ENCODE measurements at places on chromosomes 5 and 9.
A peak's percentile ranks its signal among the peaks of the same experiment; 100 is the strongest.

GRCh38 chr5:73827106-73827450 is 201.1 kb downstream of the ARHGEF28 start:
- DNase-seq = no peak

GRCh38 chr5:5533927-5534326 is 111.5 kb downstream of the ICE1 start:
- DNase-seq = no peak

- DNase-seq = peak; percentile 48
Measured at GRCh38 chr9:137077758-137078693, 709 bp downstream of the UAP1L1 start.

- no peak for DNase-seq
Measured at GRCh38 chr5:93348231-93348630, 232.8 kb downstream of the NR2F1-AS1 start.

DNA sequence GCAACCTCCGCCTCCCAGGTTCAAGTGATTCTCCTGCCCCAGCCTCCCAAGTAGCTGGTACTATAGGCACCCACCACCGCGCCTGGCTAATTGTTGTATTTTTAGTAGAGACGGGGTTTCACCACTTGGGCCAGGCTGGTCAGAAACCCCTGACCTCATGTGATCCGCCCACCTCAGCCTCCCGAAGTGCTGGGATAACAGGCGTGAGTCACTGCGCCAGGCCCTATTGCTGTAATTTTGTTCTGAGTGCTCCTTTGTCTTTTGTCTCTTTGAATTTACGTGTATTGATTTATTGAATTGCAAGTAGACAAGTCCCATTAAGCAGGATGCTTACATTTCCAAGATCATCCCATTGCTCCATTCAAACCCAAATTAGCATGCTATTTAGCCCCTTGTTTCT is 186.7 kb downstream of the MSX2 start:
- DNase-seq = no peak

DNA sequence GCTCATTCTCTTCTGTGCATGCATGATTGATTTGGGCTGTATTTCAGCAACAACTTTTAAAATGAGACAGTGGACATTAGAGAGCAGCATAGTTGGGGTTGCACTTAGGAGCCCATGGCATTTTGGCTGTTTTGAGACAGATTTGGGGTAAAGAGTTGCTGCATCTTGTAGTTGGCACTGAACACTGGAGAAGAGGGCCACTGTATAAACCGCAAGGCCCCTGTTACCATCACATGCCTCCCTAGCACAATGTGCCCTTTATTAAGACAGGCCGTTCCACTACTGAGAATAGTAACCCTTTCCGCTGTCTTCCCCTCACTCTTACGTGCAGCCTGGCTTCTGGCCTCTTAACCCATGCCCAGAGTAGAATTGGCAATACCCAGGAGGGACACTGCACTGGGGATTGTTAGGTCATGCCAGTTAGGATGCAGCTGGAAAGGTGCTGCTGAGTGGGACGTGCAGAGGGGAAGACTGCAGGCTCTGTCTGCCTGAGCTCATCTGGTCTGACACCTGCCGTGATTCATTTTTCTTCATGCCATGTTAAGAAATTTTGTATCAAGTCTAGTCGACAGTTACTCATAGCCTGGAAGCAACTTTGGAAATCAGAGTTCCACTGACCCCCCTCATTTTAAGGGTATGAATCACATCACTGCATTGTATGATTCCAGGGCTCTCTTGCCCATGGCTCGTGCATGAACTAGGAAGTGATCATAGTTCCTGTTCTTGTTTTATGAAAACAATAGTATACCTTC is 146.9 kb upstream of the DMRT1 start:
- no peak for DNase-seq

GRCh38 chr9:85421641-85422040 is 320.1 kb downstream of the AGTPBP1 start:
- DNase-seq = no peak

GRCh38 chr5:7540736-7541485 is 145.0 kb downstream of the ADCY2 start:
- no peak for DNase-seq

DNA sequence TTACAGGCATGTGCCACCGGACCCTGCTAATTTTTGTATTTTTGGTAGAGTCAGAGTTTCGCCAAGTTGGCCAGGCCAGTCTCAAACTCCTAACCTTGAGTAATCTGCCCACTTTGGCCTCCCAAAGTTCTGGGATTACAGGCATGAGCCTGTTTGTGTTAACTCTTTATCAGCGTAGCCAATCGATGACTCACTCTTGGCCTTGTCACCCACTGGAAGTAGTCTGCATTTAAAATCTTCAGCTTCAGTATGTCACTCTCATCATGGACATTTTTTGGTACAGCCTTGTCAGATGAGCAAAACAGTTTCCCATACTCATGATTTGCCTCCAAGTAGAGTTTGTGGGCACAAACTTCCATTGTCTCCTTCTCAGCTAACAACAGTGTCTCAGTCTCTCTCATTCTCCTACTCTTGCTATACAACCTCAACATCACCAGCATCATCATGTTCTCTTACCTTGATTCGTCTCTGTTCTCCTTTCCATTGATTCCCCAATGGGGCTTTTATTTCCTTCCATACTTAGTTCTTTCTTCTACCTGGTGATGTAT is 22.5 kb downstream of the MUSK start:
- no peak for DNase-seq

GRCh38 chr5:95878417-95879323 is 56.1 kb upstream of the GLRX start:
- no peak for DNase-seq

- no peak for DNase-seq
Measured at GRCh38 chr5:141050622-141051520, at the start of gene PCDHB1. Gene PCDHB1, plus strand, starts transcription at chr5:141051374. Its CDS starts 97 bp downstream, at chr5:141051471.

- DNase-seq = peak; percentile 83
Measured at GRCh38 chr5:170312666-170313065, 15.1 kb upstream of the LCP2 start.

GRCh38 chr9:100020121-100020795 is 78.5 kb downstream of the ERP44 start:
- DNase-seq = no peak

DNA sequence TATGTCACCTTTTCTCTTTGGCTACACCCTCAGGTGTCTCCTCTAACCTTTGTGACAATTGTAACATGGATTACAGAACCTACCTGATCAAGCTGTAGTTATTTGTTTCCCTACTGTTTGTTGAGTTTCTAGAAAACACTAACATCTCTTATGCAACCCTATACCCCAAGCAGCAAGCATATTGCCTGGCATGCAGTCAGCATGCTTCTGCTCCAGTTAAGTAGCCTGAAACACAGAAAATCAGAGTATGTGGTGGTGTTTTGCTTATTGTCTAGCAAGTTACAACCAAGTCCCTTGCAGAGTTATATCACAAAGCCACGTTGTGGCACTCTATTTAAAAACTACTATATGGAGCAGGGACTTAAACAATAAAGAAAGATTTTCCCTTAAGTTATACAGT is 131.1 kb downstream of the CDH12 start:
- no peak for DNase-seq

DNA sequence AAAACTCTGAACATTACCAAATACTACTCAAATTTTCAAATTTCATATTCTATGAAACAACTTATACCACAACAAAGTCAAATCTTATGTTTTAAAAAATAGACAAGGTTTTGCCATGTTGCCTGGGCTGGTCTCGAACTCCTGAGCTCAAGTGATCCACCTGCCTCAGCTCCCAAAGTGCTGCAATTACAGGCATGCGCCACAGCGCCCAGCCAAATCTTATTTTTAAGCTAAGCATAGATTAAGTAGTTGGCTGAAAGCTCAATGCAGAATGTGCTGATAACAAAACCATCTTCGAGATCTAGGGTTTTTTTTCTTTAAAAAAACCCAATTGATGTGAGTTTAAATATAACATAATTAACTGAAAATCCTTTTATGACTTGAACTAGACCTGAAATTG is 6.4 kb downstream of the LMBRD2 start:
- DNase-seq = no peak

DNA sequence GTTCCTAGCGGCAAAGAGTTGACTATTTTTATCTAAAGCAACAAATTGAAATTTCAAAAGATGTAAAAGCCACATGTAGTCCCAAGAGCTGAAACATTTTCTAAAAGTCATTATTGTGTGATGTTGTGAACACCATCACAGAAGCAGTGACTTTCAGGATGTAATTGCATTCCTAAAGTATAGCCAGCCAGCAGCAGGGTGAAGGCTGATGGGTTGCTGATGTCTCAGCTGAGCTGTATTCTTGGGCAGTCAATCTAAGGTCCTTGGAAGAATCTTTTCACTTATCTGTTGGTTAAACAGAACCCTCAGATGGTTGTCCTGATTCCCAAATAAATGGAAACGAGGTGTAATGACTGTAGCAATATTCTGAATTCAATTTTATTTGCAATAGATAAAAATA is 237.4 kb upstream of the WWC1 start:
- DNase-seq = no peak

GRCh38 chr9:98218562-98219363 is 26.3 kb upstream of the CORO2A start:
- DNase-seq = no peak

DNA sequence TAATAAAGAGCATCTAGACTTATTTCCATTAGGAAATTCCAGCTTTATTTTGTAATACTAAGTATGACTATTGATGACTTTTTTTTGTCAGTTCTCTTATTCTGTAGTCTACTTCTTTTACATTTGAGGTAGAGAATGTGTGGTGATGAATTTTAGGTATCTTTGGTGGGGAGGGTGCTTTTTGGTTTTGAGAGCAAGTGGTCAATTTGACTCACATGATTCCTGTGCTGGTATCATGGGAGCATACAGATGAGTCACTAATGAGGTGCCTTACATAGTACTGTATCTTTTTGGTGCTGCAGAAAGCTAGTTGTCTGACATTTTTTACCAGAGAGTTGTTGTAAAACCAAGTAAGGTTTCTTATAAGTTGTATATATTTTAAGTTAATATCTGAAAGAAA is 35.3 kb downstream of the ERBIN start:
- no peak for DNase-seq

DNA sequence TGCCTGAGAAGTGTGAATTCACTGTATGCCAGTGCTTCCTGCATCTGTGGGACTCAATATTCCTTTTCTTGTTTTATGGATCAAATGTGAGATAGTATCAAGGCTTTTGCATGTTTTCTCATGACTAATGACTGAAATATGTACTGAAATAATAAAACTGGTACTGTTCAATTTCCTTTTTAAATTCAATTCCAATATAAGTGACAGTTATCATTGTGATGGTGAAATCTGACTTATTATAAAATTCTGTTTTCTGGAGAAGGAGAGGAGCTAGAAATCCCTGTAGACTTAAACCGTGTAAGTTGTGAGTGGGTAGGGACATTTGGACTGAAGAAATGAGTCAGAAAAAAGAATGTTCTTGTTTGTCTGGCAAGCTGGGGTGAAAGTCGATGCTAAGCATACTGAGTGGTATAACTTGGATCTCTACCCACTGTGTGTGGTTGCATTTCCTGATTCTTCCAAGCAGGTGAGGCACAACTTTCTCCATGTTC is 245.2 kb downstream of the EFNA5 start:
- DNase-seq = no peak

DNA sequence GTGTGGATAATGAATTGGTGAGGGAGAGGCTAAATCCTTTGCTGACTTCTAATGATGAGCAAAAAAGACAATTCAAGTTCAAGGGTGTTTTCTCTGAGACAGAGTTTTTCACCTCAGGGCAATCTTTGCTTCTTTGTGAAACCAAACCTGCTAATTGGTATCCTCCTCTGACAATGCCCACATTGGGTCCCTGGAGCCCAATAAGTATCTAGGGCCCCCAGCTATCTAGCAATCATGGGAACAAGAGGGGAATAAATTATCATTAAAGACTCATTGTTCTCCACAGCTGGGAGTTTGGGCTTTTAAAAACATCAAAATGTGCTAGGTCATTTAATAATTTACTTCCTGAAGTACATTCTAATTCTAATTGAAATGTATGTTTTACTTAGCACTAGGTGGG is 227.3 kb downstream of the TMEM167A start:
- DNase-seq = no peak

DNA sequence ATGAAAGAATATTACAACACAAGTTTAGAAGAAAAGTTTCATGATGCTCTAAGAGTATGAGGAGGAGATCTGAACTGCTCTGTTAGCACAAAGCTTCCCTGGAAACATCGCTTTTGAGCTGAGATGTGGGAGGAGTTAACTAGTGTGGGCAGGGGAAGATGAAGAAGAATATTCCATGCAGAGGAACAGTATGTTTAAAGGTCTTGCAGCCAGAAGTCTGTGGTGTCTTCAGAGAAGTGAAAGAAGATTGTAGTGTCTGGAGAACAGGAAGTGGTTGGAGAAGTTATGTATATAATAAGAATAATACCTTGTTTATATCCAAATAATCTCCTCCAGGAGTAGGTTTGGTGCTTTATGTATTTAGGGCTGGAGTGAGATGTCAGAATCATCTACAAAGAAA is 406.7 kb downstream of the MAN2A1 start:
- DNase-seq = no peak

DNA sequence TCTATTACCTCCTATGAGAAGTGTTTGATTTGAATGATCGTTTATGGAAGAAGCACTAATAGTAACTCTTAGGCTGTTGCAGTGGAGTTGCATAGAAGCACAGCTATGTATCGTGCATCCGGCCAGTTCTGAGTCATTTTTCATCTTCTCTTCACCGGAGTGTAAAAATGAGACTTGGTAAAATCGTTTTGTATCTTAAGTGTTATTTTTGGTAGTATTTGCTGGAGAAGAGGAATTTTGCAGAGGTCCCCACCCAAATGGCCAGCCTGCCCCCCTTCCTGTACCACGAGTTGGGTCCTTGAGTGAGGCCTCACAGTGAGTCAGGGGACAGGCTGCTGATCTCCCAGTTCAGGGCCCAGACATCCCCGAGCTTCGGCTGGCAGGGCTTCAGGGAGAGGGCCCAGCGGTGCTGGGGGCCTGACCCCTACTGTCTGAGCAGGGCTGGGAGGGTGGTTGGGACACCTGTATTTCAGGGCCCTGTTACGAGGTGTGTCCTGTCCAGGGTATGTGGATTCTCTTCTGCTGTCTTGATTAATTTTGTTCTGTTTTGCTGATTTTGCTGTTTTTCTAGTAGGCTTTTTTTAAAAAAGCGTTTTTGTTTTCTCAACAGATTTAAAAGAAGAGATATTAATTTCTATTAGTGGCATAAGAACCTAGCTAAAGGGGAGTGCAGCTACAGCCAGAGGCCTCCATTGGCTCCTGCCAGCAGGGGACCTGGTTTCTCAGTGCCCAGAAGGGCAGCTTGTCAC is 210.8 kb downstream of the TRIO start:
- no peak for DNase-seq

GRCh38 chr9:123346026-123346425 is 10.0 kb upstream of the CRB2 start:
- DNase-seq = no peak

GRCh38 chr9:92094655-92095054 is 20.6 kb downstream of the SPTLC1 start:
- DNase-seq = no peak

- no peak for DNase-seq
Measured at GRCh38 chr9:132192728-132193127, 30.9 kb downstream of the NTNG2 start.
